ENCODE measurements at places on chromosomes 7 and 10.

DNA sequence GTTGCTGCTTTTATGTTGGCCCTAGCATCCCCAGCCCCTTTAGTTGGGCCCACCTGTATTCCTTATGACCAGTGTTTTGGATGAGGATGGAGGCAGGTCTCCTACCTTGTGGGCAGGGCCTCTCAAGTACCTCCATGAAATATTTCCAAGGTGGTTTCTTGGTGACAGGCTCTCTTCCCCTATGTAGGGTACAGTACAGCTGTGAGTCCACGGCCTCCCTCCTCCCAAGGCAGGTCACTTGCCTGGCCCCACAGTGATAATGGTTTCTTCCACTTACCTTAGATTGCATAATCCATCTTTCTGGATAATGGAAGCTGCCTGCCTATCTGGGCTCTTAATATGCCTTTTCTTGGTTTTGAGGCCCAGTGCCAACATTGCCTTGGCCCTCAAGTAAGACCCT lies 110.4 kb downstream of the NT5C2 start:
- DNase-seq: no peak

GRCh38 chr7:120961638-120962173 lies 11.1 kb downstream of the ING3 start:
- no peak for DNase-seq

- no peak for DNase-seq
These were observed 52.0 kb downstream of the THNSL1 start for GRCh38 chr10:25068152-25069058.

DNA sequence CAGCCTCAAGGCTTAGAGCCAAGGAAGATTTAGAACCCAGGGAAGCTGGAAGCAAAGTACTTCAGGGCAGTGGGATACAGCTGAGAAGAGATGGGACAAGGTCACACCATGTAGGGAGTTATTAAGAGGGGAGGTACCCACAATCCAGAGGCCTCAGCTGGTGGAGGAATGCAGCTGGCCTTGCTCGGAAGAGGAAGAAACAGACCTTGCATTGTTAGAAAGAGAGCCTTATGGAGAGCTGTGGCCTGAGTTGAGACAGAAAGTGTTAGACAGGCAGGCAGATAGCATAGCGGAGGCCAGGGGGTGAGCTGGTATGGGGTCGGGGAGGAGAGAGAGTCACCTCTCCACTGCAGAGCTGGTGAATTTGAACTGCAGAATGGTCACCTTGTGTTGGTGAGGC lies 173.1 kb downstream of the JCAD start:
- DNase-seq: no peak

DNA sequence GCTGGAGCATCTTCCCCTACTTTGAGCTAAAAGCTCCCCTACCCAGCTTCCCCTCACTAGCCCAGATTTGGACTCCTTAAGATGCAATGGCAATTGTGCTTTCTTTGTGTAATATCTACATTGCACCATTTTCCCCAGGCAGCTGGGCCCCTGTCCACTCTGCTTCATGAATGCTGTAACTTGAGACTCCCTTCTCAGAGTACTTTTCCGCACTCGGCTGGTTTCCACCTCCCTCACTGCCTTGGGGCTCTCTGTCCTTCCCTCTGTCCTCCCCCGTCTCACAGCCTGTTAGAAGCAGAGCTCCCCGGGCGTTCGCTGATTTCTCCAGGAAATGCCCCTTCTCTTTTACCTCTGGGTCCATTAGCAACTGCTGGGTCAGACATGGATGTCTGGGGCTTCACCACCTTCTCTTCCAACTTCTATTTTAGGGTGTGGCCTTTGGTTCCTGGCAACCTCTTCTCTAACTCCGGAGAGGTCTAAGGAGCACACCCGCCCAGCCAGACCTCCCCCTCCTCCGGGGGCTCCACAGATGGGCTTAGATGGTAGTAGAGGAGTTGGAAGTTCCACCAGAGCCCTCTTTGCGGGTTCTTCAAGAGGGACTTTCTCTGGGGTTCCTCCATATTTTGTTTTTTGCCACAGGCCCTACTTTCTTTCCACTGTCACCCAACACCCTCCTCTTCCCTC lies 2.9 kb upstream of the TMEM72 start:
- DNase-seq: no peak

- no peak for DNase-seq
These were observed 80.2 kb upstream of the GTF2IRD1 start for GRCh38 chr7:74373536-74373935.

DNA sequence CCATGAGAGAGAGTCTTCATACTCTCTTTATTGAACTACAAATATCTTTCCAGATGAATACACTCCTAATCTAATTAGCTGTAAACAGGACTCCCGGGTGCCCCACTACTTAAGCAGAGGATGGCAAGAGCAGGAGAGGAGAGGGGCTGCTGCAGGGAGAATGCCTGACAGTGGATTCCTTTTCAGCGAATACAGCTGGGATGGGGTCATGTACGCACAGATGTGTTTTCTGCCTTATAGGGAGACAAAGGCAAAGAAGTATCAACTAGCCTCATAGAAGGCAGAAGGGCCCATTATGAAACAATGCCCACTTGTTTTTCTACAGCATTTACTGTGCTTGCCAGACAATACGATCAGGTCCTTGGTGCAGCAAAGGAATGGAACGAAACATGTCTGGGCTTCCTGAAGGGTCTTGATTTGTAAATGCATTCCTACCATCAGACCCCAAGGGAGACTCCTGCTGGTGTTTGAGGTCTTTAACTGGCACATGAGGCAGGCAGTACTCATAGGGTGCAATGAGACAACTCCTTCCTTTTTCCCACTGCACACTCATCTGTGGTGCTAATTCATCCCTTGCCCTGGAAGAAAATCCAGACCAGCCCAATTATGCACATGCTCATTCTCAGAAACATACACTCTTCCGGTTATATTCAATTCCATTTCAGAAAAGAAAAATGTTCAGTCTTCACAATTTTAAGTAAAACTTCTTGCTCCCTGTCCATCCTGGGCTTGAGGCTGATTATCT lies 117.1 kb downstream of the AOAH start:
- no peak for DNase-seq

GRCh38 chr10:33314811-33315561 lies 19.5 kb downstream of the NRP1 start:
- no peak for DNase-seq

GRCh38 chr10:133280391-133281059 lies 3.9 kb upstream of the ADAM8 start:
- DNase-seq: no peak

DNA sequence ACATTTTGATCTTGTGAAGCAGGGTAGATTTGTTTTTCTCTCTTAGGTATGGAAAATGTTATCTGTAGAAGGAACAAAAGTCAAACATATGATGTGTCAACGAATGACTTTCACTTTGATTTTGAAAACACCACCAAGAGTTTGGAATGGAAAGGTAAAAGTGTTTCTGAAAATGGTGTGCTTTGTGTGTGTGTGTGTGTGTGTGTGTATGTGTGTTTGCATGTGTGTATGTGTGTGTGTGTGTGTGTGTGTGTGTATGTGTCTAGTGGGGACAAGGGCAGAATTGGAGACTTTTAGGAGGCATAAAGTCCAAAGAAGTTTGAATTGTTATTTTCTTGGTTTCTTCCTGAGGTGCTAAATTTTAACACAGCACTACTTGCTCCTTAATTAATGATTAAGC lies 115.4 kb upstream of the PRKCQ start:
- DNase-seq: no peak

- DNase-seq: no peak
These were observed 334.7 kb upstream of the CHRM2 start for GRCh38 chr7:136533732-136534131.

- DNase-seq: no peak
These were observed 27.8 kb downstream of the MRC1 start for GRCh38 chr10:17836942-17837341.

- DNase-seq: no peak
These were observed 42.5 kb downstream of the SIRT1 start for GRCh38 chr10:67926951-67927350.

GRCh38 chr10:4246881-4247358 lies 461.9 kb upstream of the KLF6 start:
- no peak for DNase-seq

DNA sequence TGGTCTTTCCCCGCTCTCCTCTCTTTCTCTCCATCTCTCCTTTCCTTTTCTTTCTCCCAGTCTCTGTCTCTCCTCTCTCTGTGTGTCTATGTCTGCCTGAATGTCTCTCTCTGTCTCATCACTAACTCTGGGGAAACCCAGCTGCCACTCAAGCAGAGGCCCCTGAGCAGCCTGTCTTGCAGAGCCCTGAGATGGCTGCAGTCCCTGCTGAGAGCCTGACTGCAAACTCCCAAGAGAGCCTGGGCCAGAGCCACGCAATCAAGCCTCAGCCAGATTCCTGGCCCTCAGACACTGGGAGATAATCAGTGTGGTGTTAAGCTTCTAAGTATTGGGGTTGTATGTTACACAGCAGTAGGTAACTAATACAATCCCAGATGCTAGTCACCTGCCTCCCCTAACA lies 91.5 kb downstream of the PAXIP1 start:
- no peak for DNase-seq

DNA sequence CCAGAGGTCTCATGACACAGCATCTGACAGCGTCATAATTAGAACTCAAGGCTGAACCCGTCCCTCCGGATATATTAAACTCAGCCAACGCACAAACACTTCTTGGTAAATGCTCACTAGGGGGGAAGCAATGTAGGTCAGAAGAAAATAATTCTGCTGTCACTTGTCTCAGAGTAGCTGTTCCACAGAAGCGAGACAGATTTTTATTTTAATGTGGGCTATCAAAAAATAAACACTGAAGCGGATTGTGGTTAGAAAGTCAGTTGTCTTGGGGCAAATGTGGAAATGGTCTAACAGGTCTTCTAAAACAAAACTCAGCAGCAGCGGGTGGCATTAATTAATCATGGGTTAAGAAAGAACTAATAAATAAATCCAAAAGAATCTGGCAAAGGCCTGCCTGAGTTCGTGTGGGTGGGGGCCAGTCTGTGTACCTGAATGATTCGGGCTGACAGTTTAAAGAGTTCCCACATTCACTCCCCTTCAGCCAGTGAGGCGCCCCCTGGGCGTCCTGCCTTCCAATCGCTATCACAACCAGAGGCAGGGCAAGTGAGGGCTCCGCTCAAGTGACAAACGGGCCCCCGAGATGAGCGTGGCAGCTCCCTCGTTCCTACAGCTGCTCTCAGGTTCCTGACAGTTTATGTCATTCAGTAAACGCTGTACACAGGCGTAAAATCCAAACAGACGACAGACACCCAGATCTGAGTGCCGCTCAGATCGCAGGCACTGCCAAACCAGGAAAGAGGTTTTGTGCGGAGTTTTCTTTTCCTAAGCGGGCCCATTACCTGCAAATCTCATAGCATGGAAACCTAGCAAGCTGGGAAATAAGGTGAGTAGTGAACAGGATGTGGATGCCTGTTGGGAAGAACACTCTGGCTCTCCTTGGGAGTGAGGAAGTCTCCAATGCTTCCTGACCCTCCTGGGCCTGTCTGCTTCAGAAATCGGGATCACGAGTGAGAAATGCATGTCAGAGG lies 52.9 kb downstream of the NRAP start:
- DNase-seq: no peak

- no peak for DNase-seq
These were observed 854.1 kb downstream of the LRMDA start for GRCh38 chr10:76285515-76285914.

DNA sequence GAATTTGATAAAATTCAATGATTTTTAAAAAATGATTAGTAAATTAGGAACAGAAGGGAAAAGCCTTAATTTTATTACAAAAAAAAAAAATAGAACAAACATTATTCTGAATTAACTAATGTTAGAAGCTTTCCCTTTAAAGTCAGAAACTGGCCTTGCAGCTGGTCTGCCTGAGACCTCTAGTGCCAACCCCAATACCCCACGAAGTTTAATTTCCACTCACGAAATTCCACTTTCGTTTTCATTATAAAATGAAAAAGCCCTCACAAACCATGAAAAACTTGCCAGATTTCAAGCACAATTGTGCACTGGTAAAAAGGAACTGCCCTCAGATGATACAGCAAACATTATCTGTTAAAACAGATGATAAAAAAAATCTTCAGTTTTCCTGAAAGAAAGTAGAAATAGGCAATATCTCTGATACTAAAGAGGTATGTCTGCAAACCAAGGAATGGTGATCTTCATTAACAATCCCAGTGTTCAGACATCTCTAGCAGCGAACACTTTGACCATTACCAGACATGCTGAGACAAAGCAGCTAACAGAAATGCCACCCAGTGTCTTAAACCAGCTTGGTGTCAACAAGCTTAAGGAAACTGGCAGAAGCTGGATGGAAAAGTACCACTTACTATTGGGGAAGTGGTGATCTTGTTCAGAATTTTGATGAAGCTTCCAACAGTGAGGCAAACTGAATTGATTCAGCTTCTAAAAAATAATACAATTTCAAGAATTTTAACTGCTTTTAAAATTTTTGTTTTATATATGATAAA lies 80.2 kb downstream of the PALS2 start:
- no peak for DNase-seq

GRCh38 chr10:49618821-49619220 lies 5.0 kb downstream of the CHAT start:
- DNase-seq: no peak

DNA sequence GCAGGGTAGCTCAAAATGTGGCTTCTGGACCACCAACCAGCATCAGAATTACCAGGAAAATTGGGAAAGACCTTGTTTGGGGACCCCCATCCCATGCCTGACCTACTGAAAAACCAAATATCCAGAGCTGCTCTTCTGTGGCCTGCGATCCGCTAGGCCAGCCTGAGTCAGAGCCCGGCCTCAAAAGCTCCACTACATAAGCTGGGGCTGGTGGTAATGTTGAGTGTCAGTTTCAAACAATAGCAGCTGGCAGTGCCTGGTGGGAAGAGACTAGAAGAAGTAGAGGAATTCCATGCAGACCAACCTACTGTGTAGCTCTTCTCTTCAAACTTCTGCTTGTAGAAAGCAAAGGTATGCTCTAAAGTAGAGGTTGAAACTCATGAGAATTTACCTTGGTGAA lies 52.0 kb downstream of the KLRG2 start:
- DNase-seq: no peak

GRCh38 chr7:5435291-5436002 lies 11.8 kb upstream of the TNRC18 start:
- no peak for DNase-seq

DNA sequence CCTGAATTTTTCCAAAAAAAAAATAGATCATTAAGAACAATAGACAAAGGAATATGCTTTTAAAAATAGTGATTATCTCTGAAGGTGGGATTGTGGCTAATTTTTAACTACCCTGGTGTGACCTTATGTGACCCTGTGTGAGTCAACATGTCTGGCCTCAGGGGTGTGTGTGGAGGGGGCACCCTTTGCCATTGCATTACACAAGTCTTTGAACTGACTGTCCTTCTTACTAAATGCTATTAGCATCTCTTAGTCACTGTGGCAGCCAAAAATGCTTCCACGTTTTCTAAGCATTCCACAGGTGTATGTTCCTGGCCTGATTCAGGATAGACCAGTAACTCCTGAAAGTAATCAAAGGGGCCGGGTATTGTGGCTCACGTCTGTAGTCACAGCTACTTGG lies 175.4 kb downstream of the MGMT start:
- no peak for DNase-seq

Data from stimulated activated CD8-positive, alpha-beta memory T cell treated with anti-CD3 and anti-CD28 coated beads, Interleukin-4, amount 100 ng/mL, for 4 hours (primary cell).